ENCODE measurements at places on chromosomes 13 and 19. TPM values are rescaled to one million over a fixed set of nuclear protein-coding genes. Genes with fewer than 3 reads are reported as not detected.

- no peak for DNase-seq
These were observed 58.0 kb upstream of the ZNF536 start for GRCh38 chr19:30314056-30314804.

DNA sequence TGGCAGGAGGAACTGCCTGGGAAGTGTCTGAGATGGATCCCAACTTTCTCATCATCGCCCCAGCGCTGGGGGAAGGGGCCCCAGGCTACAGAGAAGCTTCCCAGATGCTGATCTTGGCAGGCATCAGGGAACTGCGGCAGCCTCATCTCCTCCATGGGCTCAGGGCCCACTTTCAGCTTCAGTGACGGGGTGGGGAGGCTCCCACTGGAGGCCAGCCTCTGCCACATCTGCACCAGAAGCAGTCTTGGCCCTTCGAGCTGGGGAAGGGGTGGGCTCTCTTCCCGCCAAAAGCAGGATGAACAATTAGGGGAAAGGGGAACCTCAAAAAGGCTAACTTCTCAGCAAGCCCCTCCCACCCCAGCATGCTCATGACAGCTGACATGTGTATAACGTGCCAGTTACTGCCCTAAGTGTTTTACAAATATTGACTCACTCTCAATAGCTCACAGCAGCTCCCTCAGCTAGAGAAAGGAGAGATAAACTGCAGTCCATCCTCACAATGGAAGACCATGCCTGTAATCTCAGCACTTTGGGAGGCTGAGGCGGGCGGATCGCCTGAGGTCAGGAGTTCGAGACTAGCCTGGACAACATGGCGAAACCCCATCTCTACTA lies 7.1 kb upstream of the S1PR2 start:
- DNase-seq: no peak

IZUMO4 gene
- polyA plus RNA-seq: 12.6 TPM

DNA sequence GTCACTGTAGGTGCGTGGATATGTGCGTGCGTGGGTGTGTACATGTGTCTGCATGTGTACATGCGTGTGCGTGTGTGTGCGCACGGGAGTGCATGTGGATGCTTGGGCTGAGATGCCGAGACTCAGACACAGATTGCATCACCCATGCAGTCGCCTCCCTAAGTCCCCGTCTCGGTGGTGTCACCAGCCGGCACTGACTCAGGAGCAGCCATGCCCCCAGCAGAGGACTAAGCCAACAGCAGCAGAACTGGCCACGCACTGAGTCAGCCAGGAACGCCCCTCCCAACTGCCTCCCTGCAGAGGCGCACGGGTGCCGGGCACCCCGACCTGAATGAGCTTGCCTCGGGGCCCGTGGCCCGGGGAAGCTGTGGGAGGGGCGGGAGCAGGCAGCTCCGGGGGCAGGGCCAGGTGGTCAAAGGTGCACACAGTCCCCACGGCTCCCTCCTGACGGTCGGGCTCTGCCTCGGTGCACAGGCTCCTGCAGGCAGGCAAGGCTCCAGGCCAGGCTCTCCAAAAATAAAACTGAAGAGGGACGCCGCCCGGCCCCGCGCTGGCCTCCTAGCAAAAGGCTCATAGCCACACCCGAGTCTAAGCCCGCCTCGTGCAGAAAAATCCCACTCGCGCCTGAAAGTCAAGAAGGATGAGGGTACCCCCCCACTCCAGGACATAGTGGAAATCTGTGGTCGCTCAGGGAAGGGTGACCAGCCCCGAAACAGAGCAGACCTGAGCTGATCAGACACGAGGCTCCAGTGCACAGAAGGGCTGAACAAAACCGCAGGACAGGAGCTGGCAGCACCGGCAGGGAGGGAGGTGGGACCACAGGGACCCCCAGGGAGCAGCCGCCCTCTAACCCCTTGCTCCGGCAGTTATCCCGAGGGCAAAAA lies 49.2 kb downstream of the GADD45B start:
- peak; percentile 72 for DNase-seq

DNA sequence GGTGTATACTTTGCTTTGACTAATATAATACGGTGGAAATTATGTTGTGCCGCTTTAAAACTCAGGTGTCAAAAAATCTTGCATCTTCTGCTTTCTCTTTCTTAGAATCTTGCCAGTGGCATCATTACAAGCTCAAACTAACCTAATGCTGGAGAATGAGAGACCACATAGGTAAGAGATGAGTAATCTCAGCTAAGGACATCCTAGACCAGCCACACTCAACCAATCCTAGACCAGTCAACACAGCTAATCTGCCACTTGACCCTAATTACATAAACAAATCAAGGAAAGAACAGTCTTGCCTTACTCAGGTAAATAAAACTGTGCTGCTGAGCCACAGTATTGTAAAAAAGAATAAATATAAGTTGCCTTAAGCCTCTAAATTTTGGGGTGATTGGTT lies 1323.9 kb upstream of the SPRY2 start:
- DNase-seq: no peak
